Fibroblast of skin of right quadriceps (primary cell): ENCODE measurements at places on chromosomes 12 and 14.

DNA sequence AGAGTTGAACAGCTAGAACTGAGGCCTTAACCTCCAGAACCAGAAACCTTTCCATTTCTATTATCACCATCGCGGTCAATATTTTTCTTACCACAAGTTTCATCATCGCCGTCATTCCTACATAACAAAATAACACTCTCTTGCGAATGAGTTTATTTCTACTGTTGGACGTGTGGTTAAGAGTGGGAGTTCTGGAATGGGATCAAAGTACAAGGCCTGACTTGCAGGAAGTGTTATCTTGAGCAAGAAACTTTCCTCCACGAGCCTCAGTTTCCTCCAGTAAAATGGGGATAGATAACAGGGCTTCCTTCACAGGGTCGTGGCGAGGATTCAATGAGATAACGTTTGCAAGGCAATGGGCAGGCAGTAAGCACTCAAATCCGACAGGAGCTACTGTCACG is 652 bp downstream of the SART3 start:
- DNase-seq: peak; percentile 46

- no peak for DNase-seq
These were observed 216.2 kb upstream of the ABCD2 start for GRCh38 chr12:39835517-39836489.

DNA sequence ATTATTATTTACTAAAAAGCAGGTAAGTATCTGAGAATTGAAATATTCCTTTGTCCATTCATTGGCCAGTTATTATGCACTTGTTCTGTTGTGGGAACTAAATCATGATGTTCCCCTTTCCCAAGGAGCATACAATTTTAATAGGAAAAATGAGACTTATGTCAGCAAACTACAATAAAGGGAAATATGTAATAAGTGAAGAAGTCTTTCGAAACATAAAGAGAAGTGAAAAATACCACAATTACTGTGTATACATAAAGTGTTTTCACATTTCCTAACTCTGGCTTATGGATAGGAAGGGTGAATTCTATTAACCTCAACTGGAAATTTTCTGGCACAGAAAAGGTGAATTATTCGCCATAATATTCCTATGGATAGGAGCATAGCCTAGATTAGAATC is 78.4 kb upstream of the DNM1L start:
- DNase-seq: no peak

GRCh38 chr14:73452341-73453186 is 5.8 kb downstream of the NUMB start:
- DNase-seq: peak; percentile 92

DNA sequence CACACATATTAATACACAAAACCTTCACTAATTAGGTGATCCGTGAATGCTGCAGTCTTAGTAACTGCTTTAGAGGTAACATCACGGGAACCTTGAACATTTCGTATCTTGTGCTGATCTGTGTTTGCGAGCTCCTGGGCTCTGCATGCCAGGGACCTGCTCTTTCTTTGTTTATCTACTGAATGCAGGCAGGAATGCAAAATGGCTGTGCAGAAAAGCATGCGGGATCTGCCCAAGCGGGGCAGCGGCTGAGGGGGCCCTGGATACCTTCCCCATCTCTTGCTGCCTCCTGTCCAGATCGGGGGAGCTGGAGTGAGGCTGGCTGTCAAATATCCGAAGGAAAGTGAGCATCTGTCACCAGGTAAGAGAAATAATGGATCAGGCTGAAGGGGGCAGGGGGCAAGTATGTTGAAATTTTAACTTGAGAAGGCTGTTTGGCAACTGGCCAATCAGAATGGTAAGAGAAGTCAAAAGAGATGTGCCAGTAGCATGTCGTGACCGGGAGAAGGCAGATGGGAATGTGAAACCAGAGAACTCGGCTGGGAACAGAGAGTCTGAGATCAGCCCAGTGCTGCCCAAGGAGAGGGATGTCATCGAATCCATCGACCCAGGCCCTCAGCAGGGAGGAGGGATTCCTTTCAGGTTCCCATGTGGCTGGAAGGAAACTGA is 191.4 kb downstream of the TTC7B start:
- DNase-seq: peak; percentile 37

DNA sequence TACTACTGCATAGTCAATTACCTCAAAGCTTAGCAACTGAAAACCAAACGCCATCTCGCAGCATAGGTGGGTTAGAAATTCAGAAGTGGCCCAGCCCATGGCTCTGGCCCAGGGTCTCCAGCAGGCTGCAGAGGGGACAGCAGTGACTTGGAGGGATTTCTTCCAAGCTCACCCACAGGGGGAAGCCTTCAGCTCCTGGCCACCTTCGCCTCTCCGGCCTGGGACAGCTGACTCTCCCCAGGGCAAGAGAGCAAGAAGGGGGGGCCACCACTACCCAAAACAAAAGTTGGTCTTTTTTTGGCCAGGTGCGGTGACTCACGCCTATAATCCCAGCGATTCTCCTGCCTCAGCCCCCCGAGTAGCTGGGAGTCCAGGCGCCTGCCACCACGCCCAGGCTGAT is 32.2 kb upstream of the ANKRD9 start:
- no peak for DNase-seq

GRCh38 chr12:119211884-119212283 is 33.2 kb downstream of the HSPB8 start:
- DNase-seq: no peak

GRCh38 chr14:85444635-85445034 is 85.3 kb upstream of the FLRT2 start:
- DNase-seq: peak; percentile 50

- no peak for DNase-seq
These were observed 26.6 kb downstream of the FBXO34 start for GRCh38 chr14:55297611-55298499.
